ENCODE measurements at places on chromosomes 11 and 22. TPM values are rescaled to one million over a fixed set of nuclear protein-coding genes. Genes with fewer than 3 reads are reported as not detected.

PGA5 gene
- total RNA-seq, result not detected

SCT gene
- not detected for total RNA-seq

PRRG4 gene
- total RNA-seq, result 5.4 TPM

POTEH gene
- total RNA-seq, result not detected

CHORDC1 gene
- total RNA-seq, result 95.6 TPM

SMIM35 gene
- not detected for total RNA-seq

TEAD1 gene
- total RNA-seq, result 103 TPM

BDNF gene
- 22.0 TPM for total RNA-seq

DRD4 gene
- total RNA-seq, result 2.4 TPM

EXPH5 gene
- 18.3 TPM for total RNA-seq

RASSF10 gene
- total RNA-seq, result not detected

CNTN5 gene
- not detected for total RNA-seq

DDI1 gene
- not detected for total RNA-seq

TBX10 gene
- total RNA-seq, result not detected

CECR2 gene
- 6.0 TPM for total RNA-seq

PDGFB gene
- 13.1 TPM for total RNA-seq

NRXN2 gene
- total RNA-seq, result 1.5 TPM

C11orf58 gene
- total RNA-seq, result 108 TPM

OR8G1 gene
- not detected for total RNA-seq

TSSK2 gene
- not detected for total RNA-seq

ATXN10 gene
- total RNA-seq, result 135 TPM

OR2AG1 gene
- total RNA-seq, result not detected

ACTN3 gene
- not detected for total RNA-seq

MN1 gene
- 2.9 TPM for total RNA-seq

DRAP1 gene
- total RNA-seq, result 158 TPM

C22orf42 gene
- not detected for total RNA-seq

CCDC81 gene
- total RNA-seq, result 0.69 TPM
